CD4-positive, alpha-beta T cell treated with Interleukin-10 for 1 hour (primary cell): ENCODE measurements at places on chromosomes 2 and 18.

DNA sequence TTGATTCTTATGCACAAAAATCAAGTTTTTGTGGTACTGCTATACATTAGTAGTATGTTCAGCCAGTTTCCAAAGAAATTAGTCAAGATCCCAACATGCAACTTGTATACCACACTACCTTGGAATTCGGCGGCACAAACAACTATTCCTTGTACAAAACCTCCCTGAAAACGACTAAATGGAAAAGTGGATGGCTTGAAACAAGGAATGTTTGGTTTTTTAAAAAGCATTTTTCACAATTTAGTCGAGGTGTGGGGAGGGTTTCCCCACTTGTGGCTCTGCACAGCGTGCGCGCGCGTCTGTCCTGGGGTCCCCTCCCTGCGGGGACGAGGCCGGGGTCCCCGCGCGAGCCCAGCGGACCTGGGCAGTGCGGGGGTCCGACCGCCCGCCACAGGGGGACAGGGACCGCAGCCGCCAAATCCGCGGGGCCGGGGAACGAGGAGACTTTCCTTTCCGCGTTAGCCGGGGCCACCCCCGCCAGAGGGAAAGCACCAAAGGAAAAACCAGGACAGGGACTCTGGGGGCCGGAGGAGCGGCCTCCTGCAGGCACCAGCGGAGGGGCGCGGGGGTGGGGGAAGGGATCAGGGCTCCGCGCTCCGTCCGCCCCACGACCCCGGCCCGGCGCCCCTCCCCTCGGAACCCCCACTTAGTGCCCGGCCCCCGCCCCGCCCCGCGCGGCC, 534 bp upstream of the SOCS6 start:
- no peak for DNase-seq

- no peak for DNase-seq
Observed at GRCh38 chr2:240162939-240163714, 22.7 kb upstream of the OTOS start.

GRCh38 chr2:167861574-167862193, 385.7 kb downstream of the STK39 start:
- DNase-seq: no peak

DNA sequence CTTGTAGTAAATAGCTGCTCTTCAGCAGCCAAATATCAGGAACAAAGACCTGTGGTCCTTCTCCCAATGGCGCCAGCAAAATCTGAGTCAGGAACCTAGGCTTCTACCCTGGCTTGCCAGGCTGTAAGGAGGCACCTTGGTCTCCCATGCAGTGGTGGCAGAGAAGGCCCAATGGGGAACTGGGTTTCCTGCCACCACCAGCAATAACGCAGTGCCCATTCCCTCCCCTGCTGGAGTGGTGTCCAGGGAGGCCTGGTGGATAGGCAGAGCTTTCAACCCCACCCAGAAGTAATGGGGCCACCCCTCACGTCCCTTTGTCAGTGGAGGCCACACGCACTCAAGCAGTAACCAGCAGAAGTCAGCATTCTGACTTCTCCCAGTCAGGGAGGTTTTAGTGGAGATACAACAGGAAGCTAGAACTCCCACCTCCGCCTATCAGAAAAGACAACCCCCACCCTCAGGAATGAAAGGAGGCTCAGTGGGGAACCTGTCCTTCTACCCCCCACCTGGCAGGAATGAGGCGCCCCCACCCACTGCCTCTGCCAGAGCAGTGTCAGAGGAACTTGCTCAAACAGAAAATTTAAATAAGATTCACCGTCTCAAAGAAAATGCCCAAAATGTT, 132.4 kb downstream of the COPS8 start:
- no peak for DNase-seq

GRCh38 chr2:186980787-186981550, 132.0 kb upstream of the ZSWIM2 start:
- no peak for DNase-seq

GRCh38 chr2:16429431-16430145, 236.0 kb downstream of the CYRIA start:
- DNase-seq: no peak

- no peak for DNase-seq
Observed at GRCh38 chr2:230783101-230783500, 70.5 kb downstream of the CAB39 start.

GRCh38 chr2:216467845-216468244, 30.8 kb upstream of the RPL37A start:
- DNase-seq: no peak

DNA sequence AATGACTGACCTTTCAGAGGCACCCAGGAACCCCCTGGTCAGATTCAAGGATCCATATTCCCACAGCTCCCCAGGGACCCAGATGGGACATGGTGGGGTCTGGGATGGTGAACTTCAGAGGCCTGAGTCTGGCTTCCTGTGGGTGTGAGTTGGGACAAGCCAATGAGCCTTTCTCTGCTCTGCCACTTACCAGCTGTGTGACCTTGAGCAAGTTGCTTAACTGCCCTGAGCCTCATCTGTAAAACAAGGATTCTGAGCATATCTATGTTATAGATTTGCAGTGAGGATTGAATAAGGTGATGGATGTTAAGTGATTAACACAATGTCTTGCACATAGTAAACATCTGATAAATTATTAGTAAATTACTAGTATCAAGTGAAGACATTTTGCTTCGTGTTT, 6.4 kb downstream of the ABCG8 start:
- no peak for DNase-seq

- DNase-seq: no peak
Observed at GRCh38 chr2:160973991-160974390, 186.2 kb upstream of the TANK start.

GRCh38 chr2:217054791-217055190, 194.9 kb upstream of the TNP1 start:
- no peak for DNase-seq
